ENCODE measurements at places on chromosomes 3 and 15.

- DNase-seq: peak; percentile 82
Measured at GRCh38 chr3:129942296-129942695, 32.2 kb upstream of the TRH start.

DNA sequence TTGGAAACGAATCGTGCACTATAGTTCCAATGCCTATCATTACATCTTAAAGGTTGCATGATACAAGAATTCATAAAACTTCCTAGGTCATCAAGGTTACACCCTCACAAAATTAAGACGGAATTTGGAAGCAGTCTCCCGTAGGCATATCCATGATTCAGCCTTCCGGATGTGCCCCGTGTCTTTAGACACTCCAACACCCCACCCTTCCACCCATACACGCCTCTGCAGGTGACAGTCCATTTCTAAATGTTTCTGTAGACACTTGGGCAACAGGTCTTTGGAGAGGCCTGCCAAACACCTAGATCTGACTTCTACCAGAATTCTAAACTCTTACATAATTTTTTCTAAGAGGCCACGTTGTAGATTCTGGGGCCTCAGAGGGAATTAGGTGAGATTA is 49.8 kb downstream of the LDHAL6B start:
- no peak for DNase-seq

- no peak for DNase-seq
Measured at GRCh38 chr15:66773129-66773873, 71.3 kb downstream of the SMAD6 start.

DNA sequence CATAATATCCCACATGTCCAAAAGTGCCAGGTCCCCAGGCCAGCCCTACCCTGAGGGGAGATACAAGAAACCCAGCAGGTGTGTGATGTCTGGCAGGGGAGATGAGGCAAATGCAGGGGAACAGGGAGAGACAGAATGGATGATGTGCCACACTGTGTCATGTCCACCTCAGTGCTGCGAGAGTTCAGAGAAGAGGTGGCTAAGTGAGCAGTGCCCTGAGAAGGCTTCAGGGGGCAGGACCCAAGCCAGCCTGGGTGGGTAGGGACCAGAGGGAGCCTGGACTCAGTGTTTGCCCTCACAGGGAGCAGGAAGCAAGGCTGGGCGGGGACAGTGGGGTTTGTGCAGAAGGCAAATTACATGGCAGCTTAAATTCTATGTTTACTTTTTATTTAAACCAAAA is 61.2 kb downstream of the KLHL6 start:
- DNase-seq: no peak

- no peak for DNase-seq
Measured at GRCh38 chr3:127084401-127084990, 101.6 kb downstream of the PLXNA1 start.

GRCh38 chr3:186540835-186541226 is 3.3 kb downstream of the CRYGS start:
- DNase-seq: no peak

DNA sequence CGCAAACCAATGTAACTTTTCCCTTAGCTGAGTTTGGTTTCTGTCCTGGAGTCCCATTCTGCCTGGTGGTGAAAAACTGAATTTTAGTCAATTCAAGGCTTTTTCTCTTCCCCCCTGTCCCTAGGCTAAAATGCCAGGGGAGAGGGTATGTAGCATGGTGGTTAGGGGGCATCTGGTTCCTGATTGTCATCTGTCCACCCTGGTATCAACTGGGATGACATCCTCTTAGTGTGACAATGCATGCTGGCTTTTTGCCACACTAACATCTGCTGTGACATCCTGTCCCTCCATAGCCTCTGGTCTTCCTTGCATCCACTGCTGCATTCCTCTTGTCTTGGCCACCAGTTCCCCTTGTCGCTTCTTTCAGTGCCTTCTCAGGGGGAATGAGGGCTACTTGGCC is 73.7 kb downstream of the ABHD5 start:
- DNase-seq: no peak

DNA sequence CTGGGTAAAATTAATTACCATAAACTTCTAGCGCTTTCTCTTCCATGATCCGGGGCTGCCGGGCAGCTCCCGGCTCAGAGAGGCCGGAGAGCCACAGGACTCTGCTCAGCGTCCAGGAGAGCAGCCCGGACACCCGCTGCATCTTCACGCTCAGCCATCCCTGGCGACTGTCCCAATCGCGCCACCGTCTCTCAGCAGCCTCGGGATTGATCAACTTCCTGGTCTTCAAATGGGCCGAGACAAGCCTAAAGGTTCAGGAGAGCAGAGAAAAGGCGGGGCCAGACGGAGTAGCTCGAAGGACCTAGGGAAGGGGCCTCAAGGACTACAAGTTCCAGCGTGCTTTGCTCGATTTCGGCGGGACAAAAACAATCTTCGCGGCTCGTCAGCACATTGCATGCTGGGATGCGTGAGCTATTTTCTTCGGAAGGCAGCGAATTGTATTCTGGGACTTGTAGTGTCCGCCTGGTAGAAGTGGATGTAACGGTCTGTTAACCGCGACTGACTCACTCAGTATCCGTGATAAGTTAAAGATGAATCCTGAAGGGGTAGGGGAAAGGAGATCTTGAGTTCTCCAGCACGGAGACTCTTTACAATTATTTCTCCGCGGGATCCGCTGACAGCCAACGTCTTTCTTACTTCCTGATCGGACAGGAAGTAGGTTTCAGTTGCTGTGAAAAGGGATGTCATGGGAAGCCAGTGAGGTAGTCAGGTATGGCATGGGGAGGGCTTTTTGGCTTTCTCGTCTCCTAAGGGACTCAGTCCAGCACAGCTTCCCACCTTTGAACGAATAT is at the start of gene CIAO2A:
TSS of gene CIAO2A (minus strand) at position 212 of the 791 bp plus-strand sequence. CDS start at position 142, 70 bp downstream.
- peak; percentile 91 for DNase-seq

- no peak for DNase-seq
Measured at GRCh38 chr3:71709908-71710511, 15.2 kb downstream of the EIF4E3 start.

GRCh38 chr3:54567949-54568348 is 359.9 kb downstream of the LRTM1 start:
- no peak for DNase-seq

GRCh38 chr3:154151969-154152368 is 30.8 kb downstream of the ARHGEF26 start:
- DNase-seq: peak; percentile 30

GRCh38 chr3:127441764-127442163 is 148.8 kb downstream of the TPRA1 start:
- DNase-seq: no peak

GRCh38 chr3:18153571-18154173 is 271.5 kb downstream of the SATB1 start:
- peak; percentile 22 for DNase-seq

- peak; percentile 44 for DNase-seq
Measured at GRCh38 chr3:29697989-29698388, 417.1 kb downstream of the RBMS3 start.

- no peak for DNase-seq
Measured at GRCh38 chr3:54307566-54308180, 185.3 kb downstream of the CACNA2D3 start.

GRCh38 chr3:40801284-40801741 is 276.6 kb downstream of the ZNF621 start:
- no peak for DNase-seq

DNA sequence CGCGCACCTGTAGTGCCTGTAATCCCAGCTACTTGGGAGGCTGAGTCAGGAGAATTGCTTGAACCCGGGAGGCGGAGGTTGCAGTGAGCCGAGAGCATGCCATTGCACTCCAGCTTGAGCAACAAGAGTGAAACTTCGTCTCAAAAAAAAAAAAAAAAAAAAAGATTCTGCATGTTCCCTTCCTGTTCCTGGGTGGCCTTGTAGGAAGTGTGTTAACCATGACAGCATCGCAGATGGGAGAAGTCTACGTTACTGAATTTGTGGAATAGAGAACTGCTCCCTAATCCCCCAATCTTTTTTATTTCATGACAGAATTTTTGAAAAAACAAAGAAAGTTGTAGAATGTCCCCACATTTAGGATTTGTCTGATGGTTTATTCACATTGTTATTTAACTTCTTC is 45.4 kb downstream of the FOXL2 start:
- DNase-seq: no peak

GRCh38 chr3:140233702-140234101 is 298.7 kb downstream of the CLSTN2 start:
- no peak for DNase-seq

DNA sequence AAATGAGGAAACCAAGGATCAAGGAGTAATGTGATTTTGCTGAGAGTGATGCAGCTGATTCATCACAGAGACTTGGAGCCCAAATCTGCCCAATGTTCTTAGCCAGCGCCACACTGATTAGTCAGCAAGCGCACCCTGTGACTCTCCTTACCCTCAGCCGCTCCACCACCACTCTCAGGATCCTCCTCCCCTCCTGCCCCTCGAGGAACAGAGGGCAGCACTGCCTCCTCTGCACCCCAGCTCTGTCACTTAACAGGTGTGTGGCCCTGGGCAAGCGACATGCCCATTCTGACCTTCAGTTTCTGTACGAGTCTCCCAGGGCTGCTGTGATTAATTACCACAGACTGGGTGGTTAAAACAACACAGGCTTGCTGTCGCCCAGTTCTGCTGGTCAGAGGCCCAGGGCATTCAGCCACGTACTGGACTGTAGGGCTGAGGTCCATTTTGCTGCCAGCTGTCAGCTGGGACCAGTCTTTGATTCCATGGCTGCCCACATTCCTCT is 36.1 kb upstream of the HRH1 start:
- DNase-seq: peak; percentile 40

DNA sequence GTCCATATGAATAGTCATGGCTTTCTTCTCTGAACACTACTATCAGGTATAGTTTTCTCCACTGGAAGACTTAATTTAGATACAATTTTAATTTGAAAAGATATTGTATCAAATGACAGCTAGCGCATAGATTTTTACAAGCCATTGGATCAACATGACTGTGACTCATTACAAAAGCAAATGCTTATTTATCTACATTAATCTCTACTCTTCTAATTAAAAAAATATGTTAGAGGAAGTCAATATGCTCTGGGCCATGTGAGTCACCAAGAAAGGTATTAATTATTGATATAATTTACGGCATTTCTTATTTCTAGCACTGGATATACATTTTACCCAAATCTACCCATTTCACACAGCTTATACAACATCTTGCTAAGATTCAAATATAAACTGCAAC is 800.3 kb upstream of the GBE1 start:
- DNase-seq: no peak

DNA sequence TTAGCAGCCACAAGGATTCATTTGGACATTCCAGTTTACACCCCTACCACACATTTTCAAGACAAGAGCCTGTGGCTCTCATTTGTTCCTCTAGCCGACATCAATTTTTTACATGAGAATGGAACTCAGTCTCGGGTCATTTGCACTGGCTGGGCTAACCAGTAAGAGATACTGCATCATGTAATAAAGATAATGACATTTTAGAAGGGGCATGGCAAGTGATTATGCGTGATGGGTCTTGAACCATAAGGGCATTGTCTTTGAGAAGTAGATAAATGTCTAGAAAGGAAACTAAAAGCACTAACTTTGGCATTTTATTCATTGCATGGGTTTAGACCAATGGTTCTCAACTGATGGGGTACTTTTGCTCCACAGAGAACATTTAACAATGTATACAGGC is 146.0 kb upstream of the GRM7 start:
- DNase-seq: no peak

- no peak for DNase-seq
Measured at GRCh38 chr3:9416139-9416780, 18.8 kb downstream of the SETD5 start.

- no peak for DNase-seq
Measured at GRCh38 chr3:153973722-153974265, 147.4 kb upstream of the ARHGEF26 start.

DNA sequence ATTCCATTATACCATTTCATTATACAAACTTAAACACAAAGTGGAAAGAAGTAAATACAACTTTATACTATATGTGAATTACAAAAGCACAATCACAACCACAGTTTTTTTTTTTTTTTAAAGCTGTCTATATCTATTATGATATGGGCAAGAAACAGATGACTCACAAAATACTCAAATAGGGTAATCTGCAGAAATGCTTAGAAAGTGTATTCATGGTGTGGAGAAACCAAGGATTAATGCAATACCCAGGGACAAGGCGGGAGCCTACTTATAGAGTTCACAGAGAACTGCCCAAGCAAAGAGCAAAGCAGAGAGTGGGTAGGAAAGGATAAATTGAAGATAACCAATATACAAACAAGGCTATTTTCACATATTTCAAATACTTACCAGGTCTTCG is 332.0 kb downstream of the FHIT start:
- no peak for DNase-seq

DNA sequence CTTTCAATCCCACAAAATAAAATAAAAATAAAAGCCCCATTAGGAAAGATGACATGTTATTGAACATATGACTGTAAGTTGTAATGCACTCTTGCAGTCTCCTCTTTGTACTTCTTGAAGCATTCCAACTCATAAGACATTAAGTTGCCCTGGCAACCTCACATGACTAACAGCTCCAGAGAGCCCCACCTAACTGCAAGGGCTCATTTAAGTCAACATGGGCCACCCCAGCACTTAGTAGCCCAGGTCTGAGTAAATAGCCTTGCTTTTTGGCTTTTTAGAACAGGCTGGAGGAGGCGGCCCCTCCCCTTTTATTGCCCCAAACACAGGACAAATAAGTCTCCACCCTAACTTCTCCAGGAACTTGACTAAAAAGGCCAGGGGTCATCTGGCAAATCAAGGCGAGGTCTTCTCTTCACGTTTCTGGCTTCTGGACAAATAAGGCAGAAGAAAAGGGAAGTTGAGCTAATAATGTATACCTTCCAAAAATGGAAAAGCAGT is 135.1 kb downstream of the TMCO5A start:
- DNase-seq: peak; percentile 79

DNA sequence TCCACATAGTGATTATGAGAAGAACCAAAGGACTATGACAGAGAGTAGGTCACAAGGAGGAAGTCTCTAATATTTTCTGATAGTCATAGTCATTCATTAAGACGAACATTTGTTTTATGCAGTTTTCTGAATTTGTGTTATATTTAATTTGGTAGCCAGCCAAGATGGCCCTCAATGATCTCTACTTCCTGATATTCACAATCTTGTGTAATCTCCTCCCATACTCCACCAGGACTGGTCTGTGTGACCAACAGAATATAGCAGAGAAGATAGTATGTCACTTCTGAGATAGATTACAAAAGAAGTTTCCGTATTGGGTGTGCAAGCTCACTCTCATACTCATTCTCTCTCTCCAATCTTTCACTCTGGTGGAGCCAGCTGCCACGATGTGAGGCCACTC is 30.8 kb downstream of the HLTF start:
- DNase-seq: no peak

DNA sequence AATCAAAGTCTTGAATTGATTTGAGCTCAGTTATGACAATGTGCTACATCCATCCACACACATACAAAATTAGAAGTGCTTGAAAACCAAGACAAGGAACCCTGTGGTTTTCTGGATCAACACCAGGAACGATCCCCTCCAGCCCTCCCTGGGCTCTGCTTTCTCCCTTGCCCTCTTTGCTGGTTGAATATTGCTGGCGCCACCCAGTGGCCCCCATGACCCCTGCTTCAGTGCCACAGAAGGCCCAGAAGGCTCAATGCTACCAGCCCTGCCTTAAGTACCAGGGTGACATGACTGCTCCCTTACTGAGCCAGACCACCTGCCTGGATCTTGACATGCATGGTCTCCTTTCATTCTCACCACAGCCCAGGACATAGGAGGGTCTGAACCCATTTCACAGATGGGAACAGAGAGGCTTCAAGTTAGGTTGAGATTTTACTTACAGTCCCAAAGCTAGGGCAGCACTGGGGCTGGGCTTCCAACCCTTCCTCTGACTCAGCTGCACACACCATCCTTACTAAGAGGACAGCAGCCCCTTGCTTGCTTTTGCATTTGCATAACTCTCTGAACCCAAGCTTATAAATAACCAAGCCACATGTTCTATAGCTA is 15.0 kb downstream of the IL12A start:
- peak; percentile 28 for DNase-seq

GRCh38 chr3:126245811-126246727 is 65.7 kb upstream of the ALDH1L1 start:
- peak; percentile 47 for DNase-seq
